NCI-H2171 (cell line): ENCODE measurements at places on chromosomes 4 and X.

GRCh38 chrX:109270580-109271484 is 211.1 kb downstream of the GUCY2F start:
- no peak for DNase-seq

DNA sequence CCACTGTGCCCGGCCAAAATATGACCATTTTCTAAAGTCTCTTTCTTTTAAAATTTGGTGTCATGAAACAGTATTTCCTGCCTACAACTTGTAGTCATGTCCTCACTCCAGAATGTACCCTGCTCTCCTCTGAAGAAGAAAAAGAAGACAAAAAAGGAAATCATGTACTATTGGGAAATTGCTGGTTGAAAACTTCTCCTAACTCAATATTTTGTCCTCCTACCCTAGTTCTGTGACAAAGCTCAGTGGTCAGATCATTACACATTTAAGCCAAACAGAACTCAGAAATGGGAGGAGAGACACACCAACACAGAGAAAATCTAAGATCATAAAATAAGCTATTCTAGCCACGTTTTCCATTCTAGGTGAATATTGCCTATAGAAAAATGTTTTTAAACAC is 127.7 kb downstream of the IRF2 start:
- no peak for DNase-seq

GRCh38 chr4:1058198-1058996 is 47.0 kb downstream of the FGFRL1 start:
- no peak for DNase-seq

GRCh38 chr4:6945052-6945409 is 35.4 kb downstream of the TBC1D14 start:
- DNase-seq, result no peak

DNA sequence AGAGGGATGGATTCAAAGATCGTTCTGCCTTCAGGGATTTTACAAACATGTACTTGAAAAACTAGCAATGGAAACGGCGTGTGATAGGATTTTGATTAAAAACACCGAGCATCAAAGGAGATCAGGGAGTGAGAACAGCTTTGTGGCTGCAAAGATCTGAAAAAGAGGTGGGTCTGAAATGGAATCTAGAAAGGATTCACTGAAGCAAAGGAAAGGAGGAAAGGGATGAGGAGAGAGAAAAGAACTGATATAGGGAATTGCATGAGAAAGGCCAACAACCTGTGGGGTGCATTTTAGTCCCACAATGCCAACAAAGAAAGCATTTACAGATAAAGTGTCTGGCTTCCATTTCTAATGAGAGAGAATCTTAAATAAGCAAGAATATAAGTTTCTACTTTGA is 23.1 kb downstream of the ADH4 start:
- DNase-seq, result no peak

DNA sequence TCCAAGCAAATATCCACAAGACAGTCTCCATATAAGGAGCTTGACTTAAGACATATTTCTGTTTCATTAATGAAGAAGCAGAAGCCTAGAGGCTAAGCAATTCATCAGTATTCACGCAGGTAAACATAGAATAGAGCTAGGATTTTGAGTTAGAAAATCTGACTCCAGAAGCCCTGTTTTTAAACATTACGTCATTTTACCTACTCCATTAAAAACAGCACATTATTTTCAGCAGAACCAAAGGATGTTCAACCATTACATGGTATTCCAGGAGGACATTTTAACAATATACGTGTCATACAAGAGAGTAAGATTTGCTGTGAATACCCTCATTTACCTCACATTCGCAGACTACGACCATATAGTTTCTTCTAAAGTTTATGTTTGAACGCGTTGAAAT is 403.3 kb upstream of the TRAM1L1 start:
- no peak for DNase-seq

DNA sequence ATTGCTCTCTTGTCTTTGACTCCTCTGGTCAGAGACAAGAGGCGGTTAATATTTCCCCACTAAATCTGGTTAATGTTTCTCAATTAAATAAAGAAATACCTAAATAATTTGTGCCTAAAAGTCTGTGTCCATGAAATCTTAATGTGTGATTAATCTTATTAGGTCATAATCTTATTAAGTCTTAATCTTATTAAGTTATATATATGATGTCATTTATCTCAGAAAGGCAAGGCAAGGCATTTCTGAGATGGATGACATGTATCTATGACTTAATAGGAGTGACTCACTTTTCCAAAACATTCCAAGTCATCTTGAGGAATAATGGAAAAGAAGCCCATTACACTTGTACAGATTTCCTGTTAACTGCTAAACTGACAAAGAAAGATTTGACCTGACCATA is 74.7 kb downstream of the TRAM1L1 start:
- no peak for DNase-seq

- DNase-seq, result no peak
These were observed 236.7 kb downstream of the FAT4 start for GRCh38 chr4:125551466-125551865.

- no peak for DNase-seq
These were observed 177.8 kb downstream of the RASL11B start for GRCh38 chr4:53039741-53040458.

- no peak for DNase-seq
These were observed 4.9 kb downstream of the GSX2 start for GRCh38 chr4:54104907-54105306.

GRCh38 chr4:56640621-56641493 is 40.2 kb downstream of the HOPX start:
- DNase-seq, result no peak

DNA sequence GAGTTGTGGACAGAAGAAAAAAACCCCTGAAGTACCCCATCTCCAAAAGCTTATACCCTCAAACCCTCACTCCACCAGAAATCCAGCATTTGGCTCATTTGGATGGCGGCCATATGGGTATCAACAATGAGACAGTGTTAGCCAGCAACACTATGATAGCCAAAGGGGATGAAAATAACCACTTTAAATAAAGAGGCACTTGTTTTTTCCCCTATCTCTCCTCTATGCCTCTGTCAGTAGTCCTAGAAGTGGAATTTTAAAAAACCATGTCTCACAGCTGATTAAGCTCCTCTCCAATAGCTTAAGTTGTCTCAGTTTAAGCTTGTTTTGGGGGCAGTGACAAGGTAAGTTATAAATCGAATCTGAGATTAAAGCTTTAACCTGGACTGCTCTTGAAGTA is 124.0 kb downstream of the MOSPD2 start:
- DNase-seq, result no peak

DNA sequence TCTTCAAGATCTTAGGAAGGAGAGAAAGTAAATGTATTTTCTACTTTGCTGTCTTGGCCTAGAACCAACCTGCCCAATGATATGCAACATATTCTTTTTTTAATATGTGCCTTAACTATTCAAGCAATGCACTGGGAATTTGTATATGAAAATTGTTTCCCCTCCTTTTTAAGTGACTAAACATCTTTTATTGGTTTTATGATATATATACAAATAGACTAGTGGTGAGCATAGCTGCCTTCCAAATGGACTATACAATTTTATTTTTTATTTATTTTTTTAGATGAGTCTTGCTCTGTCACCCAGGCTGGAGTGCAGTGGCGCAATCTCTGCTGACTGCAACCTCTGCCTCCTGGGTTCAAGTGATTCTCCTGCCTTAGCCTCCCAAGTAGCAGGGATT is 10.3 kb downstream of the NOCT start:
- DNase-seq, result no peak

GRCh38 chrX:56762707-56763555 is 33.9 kb downstream of the NBDY start:
- DNase-seq, result no peak

DNA sequence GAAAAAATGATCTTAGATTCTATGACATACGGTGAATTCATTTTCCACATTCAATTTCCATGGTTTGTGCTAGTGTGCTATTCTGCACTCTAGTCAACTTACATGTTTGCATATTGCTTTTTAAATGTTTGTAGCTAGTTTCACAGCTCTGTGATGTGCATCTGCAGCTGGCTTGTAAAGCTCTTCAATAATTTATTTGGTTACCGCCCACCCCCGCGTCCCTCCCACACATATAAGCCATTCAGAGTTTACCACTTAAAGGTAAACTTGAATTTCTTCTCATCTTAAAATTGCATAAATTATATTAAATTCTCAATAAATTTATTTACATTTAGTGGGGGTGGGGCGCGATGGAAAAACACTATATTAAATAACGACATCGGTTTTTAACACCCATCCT is 291 bp upstream of the NBDY start:
- no peak for DNase-seq

GRCh38 chr4:61277785-61278760 is 77.9 kb downstream of the ADGRL3 start:
- no peak for DNase-seq

GRCh38 chrX:109472939-109473735 is 8.7 kb downstream of the GUCY2F start:
- DNase-seq, result no peak

- no peak for DNase-seq
These were observed 10.1 kb downstream of the REELD1 start for GRCh38 chr4:146224326-146224966.

DNA sequence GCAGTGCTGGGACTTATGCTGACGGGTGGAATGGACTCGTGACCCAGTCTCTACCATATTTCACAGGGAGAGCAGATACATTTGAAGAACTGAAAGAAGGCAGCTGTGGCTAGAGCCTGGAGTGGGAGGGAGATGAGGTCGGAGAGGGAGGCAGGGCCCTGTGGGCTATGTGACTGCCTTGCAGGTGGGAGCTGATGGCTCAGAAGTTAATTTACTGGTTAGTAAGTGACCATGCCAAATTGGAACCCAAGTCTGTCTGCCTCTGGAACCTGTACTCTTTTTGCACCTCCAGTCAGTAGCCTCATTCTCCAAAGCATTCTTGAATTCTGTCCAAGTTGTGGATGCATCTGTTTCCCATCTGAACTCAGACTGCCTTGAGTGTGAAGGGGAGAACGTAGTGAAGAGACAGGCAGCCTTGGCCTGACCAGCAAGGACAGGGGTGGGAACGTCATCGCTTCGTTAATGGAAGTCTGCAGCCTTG is 92.3 kb downstream of the REPS2 start:
- no peak for DNase-seq

GRCh38 chrX:29941287-29941686 is 274.1 kb upstream of the MAGEB2 start:
- DNase-seq, result no peak
